COR-L47 (cell line): ENCODE measurements at places on chromosomes 5 and 9.

- DNase-seq = no peak
Observed at GRCh38 chr9:131736431-131736830, 3.4 kb downstream of the RAPGEF1 start.

DNA sequence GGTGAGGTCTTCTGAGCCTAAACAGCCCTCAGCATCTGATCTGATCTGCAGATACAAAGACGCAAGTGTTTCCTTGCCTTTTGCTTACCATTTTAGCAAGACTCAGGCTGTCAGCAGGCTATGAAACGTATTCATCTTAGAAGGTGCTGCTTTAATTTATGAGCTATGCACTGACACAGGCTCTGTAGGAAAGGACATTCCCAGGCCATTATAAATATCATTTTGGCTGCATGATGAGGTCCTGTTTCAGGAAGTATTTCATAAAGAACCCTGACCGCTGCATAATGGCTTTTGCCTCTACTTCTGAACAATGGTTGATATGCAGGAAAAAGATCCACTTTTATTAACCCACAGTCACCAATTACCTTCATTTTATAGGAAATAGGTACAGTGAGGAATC, 98.4 kb upstream of the CAST start:
- DNase-seq = no peak

GRCh38 chr5:32506201-32506661, 61.7 kb upstream of the ZFR start:
- DNase-seq = peak; percentile 28

DNA sequence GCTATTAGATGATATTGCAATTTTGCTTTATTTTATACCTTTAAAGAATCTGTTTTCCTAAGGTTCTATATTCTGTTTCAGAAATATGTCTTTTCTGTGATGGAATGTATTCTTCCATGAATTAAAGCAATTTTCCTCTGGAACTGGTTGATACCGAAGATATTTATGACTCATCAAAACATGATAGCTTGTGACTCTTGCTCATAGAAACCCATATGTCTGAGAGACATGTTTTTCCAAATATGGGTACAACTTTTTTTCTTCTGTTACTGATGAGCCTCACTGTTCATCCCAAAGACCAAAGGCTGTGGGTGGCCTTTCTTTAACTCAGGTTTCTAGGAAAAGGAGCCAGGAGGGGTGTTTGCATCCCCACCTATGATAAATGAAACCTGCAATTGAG, 126.1 kb upstream of the PAPPA start:
- no peak for DNase-seq

GRCh38 chr9:133597316-133597957, 11.8 kb downstream of the FAM163B start:
- DNase-seq = no peak

GRCh38 chr5:107739661-107740060, 68.9 kb upstream of the EFNA5 start:
- DNase-seq = peak; percentile 18

GRCh38 chr9:81116340-81117137, 572.8 kb downstream of the TLE1 start:
- no peak for DNase-seq

DNA sequence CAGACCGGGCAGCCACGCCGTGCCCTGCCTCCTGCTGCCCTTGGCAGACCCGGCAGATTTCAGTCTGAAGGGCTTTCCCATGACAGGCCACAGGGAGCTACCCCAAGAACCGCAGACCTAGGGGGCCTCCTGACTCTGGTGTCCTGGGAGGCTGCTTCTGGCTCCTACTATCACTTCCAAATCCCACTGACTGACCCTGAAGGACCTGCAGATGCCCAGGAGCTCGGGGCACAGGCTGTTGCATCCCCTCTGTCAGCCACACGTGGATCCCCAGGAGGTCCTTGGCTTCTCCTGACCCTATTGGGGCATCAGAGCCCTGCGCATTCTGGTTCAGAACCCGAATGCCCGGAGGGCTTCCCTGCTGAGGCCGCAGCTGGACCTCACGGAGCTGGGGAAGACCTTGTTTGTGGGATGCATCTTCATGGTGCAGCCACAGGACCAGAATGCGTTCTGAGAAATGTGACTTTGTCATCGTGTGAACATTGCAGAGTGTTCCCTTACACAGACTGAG, 81.3 kb upstream of the IRX4 start:
- DNase-seq = no peak

DNA sequence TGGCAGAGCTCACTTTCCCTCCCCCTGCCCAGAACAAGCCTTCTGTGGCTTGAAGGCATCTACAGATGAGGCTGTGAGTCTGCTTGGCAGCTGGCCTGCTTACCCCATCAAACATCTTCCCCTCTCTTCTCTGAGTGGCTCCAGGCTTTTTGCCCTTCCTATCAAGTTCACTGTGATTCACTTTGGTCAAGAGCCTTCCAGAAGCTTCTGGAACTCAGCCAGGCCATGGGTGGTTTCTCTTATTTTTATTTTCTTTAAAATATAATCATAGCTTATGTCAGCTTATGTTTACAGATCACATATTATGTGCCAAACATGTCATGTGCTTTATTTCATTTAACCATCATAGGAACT, 267.0 kb downstream of the SEC61B start:
- DNase-seq = no peak

DNA sequence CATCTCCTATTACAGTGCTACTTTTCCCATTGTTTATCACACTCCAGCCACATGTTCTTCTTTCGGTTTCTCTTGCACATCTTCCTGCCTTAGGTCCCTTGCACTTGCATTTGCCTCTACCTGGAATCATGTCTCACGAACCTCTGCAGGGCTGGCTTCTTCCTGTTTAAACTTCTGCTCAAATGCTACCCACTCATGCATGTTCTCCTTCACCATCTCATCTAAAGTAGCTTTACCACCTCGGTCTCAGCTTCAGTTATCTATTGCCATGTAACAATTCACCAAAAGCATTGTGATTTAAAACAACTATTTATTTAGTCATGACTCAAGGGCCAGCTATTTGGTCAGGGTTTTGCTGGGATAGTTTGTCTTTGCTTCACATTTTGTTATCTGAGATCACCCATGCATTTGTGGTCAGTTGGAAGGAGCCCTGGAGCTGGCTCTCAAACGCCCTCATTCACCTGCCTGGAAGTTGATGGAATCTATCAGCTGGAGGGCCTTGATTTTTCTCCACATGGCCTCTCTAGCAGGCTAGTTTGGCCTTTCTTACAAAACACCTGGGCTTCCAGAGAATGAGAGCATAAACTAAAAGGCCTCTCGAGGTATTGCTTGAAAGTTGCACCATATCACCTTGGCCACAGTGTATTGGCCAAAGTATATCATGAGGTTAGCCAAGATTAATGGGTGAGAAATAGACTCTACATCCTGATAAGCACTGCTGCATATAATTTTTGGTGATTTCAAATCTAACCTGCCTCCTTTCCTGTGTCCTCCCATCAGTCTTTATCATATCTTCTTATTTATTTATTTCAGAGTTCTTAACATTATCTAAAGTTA, 21.4 kb downstream of the SPINK1 start:
- no peak for DNase-seq

DNA sequence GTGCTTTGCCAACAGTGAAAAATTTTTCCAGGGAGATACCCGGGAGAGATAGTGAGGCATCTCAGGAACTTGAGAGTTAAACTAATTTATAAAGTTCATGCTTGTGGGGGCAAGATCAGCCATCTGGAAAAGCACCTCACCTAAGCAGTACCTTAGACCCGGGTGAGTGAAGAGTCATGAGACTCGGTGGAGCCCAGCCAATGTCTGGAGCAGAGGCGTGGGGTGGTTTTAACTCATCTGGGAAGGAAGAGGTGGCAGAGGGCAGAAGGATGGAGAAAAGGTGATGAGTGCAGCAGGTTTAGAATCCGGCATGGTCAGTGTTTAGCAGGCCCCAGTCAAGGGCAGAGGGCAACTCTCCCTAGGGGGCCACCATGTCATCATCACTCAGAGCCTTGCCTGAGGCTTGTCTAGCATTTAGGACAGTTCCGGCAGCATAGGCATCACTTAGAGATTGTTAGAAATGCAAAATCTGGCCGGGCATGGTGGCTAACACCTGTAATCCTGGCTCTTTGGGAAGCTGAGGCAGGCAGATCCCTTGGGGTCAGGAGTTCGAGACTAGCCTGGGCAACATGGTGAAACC, 4.3 kb upstream of the RNF183 start:
- DNase-seq = no peak

DNA sequence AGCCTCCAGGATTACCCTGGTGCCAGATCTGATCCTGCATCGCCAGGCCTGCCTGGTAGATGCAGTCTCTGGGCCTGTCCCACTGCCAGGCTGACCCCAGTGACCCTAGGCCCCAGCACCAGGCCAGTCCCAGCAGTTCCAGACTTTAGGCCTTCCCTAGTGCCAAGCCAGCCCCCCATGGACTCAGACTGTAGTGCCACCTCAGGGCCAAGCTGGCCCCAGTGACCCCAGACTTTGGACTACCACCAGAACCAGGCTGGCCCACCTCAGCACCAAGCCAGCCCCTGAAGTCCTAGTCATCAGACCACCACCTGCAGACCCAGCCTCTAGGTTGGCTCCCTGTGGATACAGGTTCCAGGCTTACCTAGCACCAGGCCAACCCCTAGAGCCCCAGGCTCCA, 142.5 kb downstream of the PJA2 start:
- no peak for DNase-seq

DNA sequence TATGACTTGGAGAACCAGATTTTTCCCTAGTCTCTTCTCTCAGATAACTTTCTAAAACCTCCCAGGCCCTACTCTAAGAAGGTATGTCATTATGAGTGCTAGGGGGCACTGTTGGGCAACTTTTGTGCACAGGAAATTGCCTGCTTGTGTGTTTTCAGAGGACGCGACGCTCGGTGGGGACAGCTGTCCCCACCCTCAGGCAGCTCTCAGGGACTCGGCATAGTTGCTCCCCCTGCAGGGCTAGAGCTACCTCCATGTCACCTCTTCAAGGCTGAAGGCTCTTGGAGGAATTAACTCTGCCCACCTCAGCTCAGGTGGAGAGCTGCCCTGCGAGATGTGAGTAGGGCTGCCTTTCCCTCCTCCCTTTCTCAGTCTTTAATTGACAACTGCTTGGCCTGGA, 10.2 kb upstream of the TIFAB start:
- DNase-seq = peak; percentile 92

GRCh38 chr5:18142831-18143230, 508.6 kb downstream of the TAF11L14 start:
- DNase-seq = no peak
